Neural crest cell (in vitro differentiated cells): ENCODE measurements at places on chromosomes 6 and 20. TPM values are rescaled to one million over a fixed set of nuclear protein-coding genes. Genes with fewer than 3 reads are reported as not detected.

- DNase-seq, result no peak
Measured at GRCh38 chr20:32650401-32650944, 23.3 kb downstream of the C20orf203 start.

DNA sequence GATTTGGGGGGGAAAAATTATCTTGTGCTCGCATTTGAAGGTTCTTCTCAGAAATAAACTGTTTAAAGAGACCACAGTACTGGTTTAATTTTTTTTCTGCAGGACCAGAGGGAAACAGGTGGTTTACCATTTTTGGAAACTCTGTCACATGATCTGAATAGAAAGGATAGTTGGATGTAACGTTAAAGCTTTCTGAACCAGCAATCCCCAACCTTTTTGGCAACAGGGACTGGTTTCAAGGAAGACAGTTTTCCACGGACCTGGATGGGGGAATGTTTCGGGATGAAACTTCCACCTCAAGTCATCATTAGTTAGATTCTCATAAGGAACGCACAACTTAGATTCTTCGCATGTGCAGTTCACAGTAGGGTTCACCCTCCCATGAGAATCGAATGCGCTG lies 50.4 kb downstream of the MCM8 start:
- no peak for DNase-seq

- no peak for DNase-seq
Measured at GRCh38 chr6:12371151-12371550, 81.0 kb downstream of the EDN1 start.

DNA sequence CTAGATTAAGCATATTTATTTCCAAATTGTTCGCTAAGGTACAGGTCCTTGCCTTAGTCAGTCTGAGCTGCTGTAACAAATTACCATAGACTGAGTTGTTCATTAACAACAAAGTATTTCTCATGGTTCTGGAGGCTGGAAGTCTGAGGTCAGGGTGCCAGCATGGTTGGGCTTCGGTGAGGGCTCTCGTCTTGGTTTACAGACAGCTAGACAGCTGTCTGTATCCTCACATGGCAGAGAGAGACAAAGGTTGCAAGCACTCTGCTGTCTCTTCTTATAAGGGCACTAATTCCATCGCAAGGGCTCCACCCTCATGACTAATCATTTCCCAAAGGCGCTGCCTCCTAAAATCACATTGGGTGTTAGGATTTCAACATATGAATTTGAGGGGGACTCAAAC lies 115.3 kb upstream of the GMDS start:
- no peak for DNase-seq

DNA sequence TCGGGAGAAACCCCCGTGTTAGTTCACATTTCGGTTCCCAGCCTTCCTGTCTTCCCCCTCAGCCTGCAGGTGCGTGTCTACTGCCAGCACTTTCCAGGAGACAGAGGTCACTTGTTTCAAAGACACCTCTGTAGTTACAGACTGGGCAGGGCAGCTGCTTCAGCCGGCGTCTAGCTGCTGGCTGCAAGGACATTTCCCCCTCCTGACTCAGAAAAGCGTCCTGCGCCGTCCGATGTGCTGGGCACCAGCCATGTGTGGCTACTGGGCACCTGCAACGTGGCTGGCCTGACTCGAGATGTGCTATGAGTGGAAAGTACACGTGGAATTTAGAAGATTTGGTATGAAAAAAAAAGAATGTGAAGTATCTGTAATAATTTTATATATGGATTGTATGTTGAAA lies 37.6 kb downstream of the RRBP1 start:
- no peak for DNase-seq

DNA sequence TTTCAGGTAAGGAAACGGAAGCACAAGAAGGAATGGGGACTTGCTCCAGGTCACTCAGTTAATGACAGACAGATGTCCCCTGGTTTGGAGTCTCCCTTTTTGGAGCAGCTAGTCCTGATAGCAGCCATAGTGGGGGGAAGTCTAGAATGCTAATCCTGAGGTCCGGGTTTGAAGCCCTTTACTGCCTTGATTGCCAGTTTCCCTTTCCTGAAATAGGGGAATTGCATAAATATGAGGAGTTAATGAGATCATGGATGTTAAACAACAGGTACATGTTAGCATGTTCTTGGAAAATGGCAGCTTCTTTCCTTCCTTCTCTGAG lies 341 bp upstream of the TTPAL start:
- DNase-seq, result no peak

- DNase-seq, result no peak
Measured at GRCh38 chr20:34282041-34282440, 21.1 kb downstream of the AHCY start.

Gene TOP1
- total RNA-seq, result 102 and 110 TPM in 2 replicates

Gene MYCT1
- total RNA-seq, result not detected in 2 replicates

Gene C6orf163
- 3.5 and 4.5 TPM in 2 replicates for total RNA-seq
